ENCODE measurements at places on chromosomes 5 and 9. TPM values are rescaled to one million over a fixed set of nuclear protein-coding genes. Genes with fewer than 3 reads are reported as not detected.

Gene LEAP2
- 2.9 TPM for total RNA-seq

DNA sequence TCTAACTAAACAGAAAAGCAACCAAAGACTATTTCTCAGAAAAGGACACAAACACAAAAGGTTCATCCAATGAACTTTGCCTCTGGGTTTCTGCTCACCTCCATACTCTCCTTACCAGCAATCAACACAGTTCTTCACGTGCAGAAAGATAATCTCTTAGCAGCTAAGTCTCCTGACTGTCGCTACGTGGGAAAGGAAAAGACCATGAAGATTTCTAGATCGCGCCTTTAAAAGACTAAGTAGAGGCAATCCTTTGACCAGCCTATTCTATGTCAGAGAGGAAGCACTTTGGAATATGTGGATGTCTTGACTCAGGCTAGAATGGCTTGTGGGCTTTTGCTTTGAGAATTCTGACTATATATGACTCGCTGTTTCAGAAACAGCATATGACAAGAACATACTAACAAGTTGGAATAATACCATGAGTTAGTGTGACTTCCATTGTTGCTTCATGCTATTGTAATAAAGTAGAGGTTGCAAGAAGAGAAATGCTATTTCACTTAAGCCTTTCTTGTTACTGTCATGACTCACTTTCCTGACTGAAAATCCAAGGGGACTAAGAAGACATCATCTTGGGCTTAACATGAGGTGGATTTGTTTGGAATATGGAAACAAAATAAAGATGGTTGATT lies 339.5 kb upstream of the RFX3 start:
- no peak for DNase-seq

GRCh38 chr5:90279091-90279490 lies 130.5 kb downstream of the CETN3 start:
- DNase-seq, result peak; percentile 12

GRCh38 chr5:31911291-31912265 lies 262.5 kb downstream of the GOLPH3 start:
- no peak for DNase-seq

DNA sequence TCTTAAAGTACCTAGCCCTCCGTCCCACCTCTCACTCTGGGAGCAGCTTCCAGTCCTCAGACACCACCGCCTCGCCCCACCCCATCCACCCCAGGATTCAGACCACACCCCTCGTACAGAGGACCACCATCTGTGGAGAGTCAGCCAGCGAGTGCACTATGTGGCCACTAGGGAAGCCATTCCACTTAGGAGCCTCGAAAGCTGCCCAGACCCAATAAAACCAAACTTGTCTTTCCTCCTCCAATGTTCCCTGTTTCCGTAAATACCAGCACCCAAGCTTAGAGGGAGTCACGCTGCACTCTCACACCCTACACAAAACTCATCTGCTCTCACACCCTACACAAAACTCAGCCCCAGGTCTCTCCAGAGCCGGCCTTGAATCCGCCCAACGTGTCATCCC lies 1.9 kb downstream of the GCNT4 start:
- DNase-seq, result peak; percentile 80

DNA sequence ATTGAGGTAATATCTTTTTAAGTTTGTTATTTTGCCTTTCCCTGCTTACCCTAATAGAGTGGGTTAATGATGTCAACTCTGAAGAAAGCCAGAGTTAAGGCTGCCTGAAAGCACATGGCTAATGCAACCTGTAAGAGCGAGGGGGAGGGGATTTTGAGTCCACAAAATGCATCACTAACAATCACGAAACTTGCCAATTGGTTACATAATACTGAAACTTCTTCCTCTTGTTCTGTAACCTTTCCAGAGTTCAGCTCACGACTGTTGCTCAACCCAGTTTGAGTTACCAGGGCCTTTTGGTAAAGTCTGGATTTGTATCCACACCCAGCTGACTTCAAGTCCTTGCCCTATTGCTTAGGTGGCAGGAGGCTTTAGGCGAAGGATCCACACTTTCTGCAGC lies 308.8 kb downstream of the EFNA5 start:
- DNase-seq, result peak; percentile 29

DNA sequence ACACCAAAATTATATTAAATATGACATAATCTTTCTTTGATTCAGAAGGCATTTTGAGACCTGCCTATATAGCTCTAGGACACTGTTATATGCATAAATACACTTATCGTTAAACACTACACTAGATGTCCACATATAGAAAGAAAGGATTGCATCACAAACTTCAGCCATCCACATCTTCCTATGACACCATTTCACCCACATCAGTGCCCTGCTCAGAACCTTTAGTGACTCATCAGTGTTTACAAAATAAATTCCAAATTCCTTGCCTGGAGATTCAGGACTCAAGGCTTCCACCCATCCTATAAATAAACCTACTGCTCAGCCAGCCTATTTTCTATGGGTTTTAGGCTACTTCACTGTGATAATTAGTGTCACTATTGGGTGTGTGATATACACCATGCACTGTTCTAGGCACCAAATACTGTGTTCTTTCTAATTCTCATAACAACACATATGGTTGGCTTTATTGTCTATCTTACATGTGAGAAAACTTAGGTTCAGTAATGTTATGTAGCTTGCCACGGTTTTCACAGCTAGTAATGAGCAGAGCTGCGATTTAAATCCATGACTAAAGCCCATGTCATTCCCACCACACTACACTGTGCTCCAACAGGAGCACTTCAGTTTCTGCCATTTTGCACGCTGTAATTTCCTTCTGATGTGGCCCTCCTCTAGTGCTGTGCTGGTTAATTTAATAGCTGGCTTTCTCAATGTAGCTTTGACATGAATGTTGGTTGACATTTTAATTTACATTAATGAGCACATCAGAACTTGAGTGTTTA lies 103.3 kb downstream of the SREK1 start:
- no peak for DNase-seq

GRCh38 chr9:17793713-17794622 lies 215.1 kb downstream of the SH3GL2 start:
- DNase-seq, result peak; percentile 2

Gene EQTN
- total RNA-seq, result not detected

DNA sequence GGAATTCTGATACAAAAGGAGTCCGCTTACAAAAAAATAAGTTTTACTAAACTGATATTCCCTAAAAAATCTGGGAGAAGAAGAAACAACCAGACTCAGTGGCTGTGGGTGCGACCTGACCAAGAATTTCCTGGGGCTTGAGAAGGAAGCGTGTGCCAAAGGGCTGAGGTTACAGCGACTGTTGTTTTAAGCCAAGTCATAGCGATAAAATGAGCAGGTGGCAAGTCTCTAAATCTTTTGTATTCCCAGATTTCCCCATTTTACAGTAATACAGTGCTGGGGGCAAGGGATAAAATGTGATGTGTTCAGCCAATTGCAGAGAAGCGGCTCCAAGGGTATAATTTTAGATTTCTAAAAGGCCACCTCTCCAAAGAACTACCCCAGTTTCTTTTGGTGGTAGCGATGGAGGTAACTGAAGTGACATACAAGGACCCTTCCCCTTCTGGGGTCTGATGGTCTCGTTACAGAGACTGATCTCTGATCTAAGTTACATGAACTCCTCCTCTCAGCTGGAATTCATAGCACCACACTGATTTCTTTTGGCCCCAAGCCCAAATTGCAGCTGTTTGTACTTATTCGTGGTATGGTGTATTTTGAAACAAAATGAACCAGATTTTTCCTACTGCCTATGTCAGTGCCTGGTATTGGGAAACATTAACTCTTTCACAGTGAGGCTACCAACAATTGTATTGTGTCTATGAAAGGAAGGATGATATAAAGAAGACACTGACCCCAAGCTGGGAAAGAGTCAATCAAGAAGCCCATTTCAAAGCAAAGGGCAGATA lies 41.6 kb downstream of the LPAR1 start:
- DNase-seq, result peak; percentile 80

DNA sequence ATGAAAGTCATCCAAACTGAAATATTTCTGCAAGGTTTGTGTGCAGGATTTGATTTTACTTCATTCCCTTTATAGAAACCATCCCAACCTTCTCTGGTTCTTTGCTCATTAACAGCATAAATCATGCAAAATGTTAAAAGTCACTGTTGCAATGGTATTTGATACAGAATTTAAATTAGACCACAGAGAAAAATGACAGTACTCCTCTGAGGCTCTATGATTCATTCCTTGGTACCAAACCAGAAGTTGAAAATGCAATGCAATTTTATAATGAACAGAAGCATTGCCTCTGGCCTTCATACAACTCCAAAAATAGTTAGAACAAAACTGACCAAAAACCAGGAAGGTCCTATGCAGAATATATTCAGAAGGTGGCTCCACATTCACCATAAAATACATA lies 607.1 kb downstream of the TLE1 start:
- no peak for DNase-seq

GRCh38 chr9:3189113-3189861 lies 336.5 kb downstream of the RFX3 start:
- no peak for DNase-seq

Gene CDH12
- 27.7 TPM for total RNA-seq

GRCh38 chr9:96129747-96130146 lies 172.2 kb downstream of the HSD17B3 start:
- peak; percentile 57 for DNase-seq

DNA sequence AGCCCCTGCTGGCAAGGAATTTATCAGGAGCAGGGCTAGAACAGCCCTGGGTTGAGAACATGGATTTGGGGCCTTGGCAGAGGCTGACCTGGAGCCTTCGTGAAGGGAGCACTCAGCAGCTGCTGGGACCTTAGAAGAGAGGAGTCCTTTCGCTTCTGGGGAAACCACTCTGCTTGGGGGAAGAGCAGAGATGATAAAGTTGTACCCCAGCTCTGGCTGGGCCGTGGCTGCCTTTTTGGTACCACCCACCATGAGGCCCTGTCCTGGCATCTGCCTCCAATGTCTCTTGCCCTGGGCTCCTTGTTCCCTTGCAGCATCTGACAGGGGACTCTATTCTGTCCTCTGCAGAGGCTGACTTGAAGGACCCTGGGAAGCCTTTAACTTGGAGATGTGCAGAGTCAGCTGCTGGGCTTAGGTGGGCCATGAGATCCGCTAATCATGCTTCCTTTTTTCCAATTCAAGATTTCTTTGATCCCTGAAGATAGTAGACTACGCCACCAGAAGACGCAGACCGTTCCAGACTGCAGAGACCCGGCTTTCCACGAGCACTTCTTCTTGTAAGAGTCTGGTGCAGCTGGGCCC lies 20.2 kb downstream of the RGS3 start:
- no peak for DNase-seq

DNA sequence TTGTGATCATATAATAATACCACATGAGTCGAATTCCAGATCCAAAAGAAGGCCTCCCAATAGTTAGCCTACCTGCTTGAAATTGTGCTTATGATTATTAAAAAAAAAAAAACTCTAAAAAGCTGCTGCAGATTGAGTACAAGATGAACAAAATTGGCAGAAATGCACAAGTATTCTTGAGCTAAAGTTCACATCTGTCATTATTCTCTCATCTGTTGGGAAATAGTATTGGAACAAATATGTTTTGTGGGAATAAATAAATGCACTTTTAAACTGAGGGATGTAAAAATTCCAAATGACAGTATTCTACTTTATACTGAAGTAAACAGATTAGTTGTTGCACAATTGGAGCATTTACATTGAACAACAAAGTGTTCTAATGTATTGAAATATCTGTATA lies 15.7 kb downstream of the DAB2 start:
- DNase-seq, result no peak

Gene TEK
- total RNA-seq, result not detected

Gene PCDH12
- 0.57 TPM for total RNA-seq

Gene PCDHB6
- 9.1 TPM for total RNA-seq

- DNase-seq, result no peak
Measured at GRCh38 chr5:173028811-173029327, 27.3 kb upstream of the CREBRF start.

GRCh38 chr9:112743216-112743836 lies 7.2 kb upstream of the SNX30 start:
- DNase-seq, result no peak

- DNase-seq, result no peak
Measured at GRCh38 chr9:23820451-23821374, 5.3 kb downstream of the ELAVL2 start.

DNA sequence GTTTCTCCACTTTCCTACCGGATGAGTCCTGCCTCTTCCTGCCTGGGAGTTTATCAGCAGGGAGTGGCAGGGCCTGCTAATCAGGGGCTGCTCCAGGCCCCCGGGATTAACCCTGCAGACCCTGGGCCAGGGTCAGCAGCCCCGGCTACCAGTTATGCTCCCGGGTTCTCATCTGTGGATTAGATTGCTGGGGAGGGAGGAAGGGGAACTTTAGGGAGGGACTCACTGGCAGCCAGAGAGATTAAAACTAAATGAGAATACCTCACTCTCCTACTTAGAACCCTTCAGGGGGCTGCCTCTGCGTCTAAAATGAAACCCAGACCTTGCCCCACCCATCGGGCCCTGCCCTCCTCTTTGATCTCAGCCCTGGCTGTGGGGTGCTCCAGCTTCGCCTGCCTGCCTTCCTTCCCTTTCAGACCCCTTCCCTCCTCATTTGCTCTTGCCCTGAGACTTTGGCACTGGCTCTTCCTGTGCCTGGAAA lies 130.5 kb upstream of the HAND1 start:
- DNase-seq, result no peak

DNA sequence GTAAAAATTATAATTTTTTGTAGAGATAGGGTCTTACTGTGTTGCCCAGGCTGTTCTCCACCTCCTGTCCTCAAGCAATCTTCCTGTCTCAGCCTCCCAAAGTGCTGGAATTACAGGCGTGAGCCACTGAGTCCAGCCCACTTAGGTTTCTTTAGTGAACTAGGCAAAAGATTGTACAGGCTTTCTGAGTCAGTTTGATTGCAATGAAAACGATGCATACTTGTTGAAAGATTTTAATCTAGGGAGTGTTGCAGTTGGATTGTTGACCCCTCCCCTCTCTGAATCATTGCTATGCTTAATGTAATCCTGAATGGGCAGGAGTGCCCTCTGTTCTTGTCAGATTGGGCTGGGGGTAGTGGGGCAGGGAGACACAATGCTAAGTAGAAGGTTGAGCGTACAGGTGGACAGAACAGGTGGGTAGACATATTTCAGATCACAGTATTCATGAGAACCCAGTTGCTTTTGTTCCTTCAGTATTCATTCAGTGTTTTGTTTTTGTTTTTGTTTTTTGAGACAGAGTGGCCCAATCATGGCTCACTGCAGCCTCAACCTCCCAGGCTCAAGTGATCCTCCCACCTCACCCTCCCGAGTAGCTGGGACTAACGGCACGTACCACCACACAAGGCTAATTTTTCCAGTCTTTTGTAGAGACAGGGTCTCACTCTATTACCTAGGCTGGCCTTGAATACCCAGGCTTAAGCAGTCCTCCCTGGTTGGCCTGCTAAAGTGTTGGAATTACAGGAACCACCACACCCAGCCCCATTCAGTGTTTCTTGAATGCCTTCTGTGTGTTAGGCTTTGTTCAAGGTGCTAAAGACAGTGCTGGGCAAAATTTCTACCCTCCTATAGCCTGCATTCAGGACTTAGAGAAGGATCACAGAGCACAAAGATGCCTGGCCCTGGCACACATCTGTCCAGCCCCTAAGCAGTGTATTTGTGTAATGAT lies 70.1 kb downstream of the KIAA1958 start:
- no peak for DNase-seq

Data from A673 (cell line).